ENCODE measurements at places on chromosomes 7 and 10.

- no peak for DNase-seq
Observed at GRCh38 chr10:17179002-17179401, 22.5 kb downstream of the TRDMT1 start.

DNA sequence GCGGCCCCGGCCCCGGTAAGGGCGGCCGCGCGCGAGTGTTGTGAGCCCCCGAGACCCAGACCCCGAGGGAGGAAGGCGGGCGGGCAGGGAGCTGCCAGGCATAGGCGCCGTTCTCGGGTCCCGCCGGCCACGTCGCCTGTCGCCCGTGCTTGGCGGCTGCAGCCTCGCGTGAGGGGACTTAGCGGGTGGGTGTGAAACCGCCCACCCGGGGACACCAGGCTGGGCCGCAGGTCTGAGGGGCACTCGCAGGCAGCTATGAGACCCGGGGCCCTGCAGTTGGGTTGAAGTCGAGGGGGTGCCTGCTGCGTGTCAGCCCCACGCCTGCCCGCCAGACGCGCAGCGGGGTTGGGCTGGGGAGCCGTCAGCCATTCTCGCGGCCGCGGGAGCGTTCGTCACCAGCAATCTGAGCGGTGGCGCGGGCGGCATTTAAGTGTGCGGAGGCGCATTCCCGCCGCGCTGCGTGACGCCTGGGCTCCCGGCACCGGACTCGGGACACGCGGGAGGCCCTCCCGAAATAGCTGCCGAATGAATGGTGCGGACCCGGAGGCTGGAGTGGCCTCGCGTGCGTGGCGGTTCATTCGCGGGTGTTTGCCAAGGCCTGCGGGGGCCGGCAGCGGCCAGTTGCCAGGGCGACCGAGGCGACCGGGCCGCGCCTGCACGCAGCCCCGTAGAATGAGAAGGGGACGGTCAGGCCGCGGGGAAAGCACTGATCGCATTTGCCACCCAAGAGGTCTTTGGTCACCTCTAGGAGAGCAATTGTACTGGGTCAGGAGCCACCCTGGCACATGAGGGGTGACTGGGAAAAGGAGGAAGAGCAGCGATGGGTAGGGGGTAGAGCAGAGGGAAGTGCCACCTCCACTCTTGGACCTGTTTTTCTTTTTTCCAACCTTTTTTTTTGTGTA lies 750 bp downstream of the ZNF398 start:
- DNase-seq: peak; percentile 24

- no peak for DNase-seq
Observed at GRCh38 chr10:104334561-104334960, 3.7 kb downstream of the ITPRIP start.

DNA sequence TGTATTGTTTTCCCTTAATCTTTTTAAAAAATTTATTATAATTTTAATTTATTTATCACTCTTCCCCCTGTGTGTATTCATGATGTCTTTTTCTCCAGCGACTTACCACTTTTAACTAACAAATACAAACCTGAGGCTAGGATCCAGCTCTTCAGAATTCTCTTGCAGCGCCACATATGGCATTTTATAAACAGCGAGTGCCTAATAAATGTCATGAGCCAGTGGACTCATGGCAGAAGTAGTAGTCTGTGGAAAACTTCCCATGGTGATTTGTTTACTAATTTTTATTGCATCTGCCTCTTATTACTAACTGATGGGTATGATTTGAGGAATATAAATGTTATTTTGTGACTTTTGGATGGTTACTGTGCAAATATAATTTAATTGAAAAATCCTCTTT lies 102.9 kb downstream of the EXOC4 start:
- no peak for DNase-seq

- DNase-seq: no peak
Observed at GRCh38 chr7:142787034-142787768, 16.4 kb downstream of the PRSS2 start.

GRCh38 chr7:104848138-104848990 lies 165.6 kb upstream of the KMT2E start:
- DNase-seq: peak; percentile 13

GRCh38 chr10:1475771-1476454 lies 261.4 kb downstream of the ADARB2 start:
- no peak for DNase-seq

- DNase-seq: no peak
Observed at GRCh38 chr10:125373546-125373945, 213.2 kb upstream of the CTBP2 start.

GRCh38 chr7:138753150-138753518 lies 44.7 kb upstream of the TMEM213 start:
- DNase-seq: no peak

- no peak for DNase-seq
Observed at GRCh38 chr7:26556061-26556881, 264.6 kb downstream of the SNX10 start.

DNA sequence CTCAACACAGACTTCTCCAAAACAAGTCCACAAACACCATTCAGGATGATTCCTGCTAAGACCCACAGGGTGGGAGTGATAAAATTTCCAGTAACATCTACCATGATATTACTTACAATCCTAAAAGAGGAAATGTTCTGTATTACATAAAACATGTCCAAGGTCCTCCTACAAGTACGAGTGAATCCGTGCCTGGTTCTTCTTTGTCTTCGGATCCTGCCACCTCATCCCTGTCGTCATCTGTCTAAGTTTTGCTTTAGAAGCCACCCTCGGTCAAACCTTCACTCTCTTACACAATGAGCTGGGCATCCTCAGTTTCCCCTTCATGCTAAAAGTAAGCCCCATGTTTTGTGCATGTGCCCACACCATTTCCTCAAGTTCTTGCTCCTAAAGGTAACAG lies 279.0 kb downstream of the KCNMA1 start:
- no peak for DNase-seq

DNA sequence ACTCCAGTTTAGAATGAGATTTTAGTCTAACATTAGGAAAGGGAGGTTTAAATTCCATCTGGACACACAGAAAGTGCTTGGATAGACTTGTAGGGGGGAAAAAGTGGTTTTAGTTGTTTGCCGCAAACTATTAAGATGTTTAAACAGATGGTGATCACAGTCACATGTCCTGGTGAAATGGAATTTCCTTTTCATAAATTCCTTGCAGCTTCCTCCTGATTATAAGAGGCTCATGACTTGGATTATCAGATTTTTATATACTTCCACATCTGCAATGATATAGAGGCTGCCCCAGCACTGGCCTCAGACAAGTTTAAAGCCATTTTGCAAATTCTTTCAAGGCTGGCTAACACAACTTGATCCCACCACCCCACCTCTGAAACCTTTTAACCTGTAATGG lies 106.4 kb upstream of the ARMC3 start:
- no peak for DNase-seq

- DNase-seq: no peak
Observed at GRCh38 chr10:123743441-123744223, 77.5 kb downstream of the GPR26 start.

DNA sequence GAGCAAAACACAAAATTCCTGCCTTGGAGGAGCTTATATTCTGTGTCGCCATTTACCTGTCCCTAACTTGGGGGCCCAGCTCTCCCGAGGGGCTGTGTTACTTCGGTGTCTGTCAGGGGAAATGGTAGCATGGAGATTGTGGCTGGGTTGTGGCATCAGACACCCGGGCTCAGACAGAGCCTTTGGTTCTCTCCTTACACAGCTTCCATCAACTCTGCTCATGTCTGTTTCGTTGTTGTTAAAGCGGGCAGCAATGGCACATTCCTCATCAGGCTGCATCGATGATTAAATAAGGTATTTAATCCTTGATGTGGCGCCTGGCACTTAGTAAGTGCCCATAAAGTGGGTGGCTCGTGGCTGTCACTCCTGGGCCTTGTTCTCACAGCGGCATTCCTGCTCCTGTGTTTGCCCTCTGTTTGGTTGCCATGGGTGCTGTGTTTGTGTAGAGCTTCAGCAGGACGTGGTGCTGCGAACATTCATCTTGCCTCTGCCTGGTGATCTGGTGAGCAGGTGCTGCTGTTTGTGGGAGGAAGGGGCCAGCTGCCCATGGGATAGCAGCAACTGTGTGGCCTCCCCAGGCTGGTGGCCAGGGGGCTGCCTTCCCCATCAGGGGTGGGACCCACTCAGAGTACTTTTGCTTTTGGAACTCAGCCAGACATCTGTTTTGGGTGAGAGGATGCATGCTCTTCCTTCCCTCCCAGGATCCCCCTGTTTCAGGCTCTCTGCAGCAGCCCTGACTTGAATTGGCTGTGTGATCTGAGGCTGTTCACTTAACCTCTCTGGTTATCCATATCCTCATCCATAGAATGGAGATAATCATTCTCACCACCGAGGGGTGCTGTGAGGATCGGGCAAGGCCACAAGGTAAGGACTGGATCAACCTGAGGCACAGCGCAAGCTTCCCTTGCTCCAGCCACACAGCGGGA lies 207.2 kb upstream of the SVIL start:
- DNase-seq: no peak

GRCh38 chr10:30454744-30455510 lies 20.9 kb downstream of the MAP3K8 start:
- DNase-seq: no peak

- no peak for DNase-seq
Observed at GRCh38 chr7:101238226-101239182, 902 bp upstream of the CLDN15 start.

Data from stimulated activated CD4-positive, alpha-beta T cell treated with anti-CD3 and anti-CD28 coated beads, Interleukin-1b, Interleukin-23, amount 100 ng/mL, for 1 hour (primary cell).